ENCODE measurements at places on chromosomes 12 and 14. TPM values are rescaled to one million over a fixed set of nuclear protein-coding genes. Genes with fewer than 3 reads are reported as not detected.
A peak's percentile ranks its signal among the peaks of the same experiment; 100 is the strongest.

DNA sequence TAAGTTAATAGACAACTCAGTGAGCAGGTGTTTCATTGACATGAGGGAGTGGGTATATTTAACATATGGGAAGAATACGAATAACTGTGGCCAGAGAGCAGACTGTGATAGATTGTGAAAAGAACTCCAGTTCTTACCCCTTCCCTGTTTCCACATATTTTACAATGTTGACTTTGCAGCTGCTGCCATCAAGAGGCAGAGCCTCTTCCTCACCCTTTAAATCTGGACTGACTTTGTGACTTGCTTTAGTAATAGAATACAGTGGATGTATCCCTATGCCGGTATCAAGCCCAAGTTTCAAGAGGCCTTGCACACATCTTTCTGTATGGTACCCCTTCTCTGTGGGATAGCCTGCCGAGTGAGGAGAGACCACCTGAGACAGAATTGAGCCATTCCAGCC lies 356.7 kb downstream of the ETNK1 start:
- peak; percentile 38 for DNase-seq

Gene PROX2
- total RNA-seq, result not detected

- DNase-seq, result peak; percentile 85
These were observed 179.0 kb upstream of the RGS6 start for GRCh38 chr14:71753126-71753830.

GRCh38 chr14:28407031-28407825 lies 359.4 kb upstream of the FOXG1 start:
- DNase-seq, result no peak

- DNase-seq, result no peak
These were observed 180.3 kb downstream of the ADGRD1 start for GRCh38 chr12:131133994-131134393.

DNA sequence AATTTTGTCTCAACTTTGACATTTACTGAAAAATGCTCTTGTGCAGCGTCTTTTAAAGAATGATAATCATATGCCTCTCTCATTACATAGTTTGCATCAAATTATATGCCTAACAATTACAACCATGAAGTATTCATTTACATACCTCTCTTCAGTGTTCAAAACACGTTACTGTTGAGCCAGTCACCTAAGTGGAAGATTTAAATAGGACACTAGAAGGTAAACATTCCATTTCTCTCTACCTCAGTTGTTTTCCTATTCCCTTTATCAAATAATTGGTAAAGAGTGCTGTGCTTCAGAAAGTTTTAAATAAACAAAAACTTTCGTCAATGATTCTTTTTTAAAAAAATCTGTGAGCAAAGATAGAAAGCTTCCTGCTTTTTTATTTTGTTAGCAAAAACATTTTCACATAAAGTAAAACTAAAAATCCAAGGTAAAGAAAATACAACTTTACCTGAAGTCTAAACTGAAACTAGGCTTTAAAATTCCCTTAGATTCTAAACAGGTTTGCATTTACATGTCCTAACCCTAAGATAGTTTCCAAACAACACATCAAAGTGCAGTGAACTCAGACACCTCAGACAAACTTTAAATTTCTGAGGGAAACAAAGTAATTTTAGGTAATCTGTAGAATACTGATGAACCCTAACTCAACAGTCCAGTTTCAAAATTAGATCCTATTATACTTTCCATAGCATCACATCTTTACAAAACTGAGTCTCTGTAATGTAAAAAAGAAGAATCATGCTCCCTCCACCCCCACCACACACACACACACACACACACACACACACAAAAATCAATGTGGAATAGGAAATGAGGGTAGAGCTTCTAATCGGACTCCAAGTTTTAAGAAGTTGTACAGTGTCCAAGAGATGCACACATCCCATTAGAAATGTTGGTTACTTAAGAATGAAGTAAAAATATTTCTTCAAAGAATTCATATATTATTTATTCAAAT lies 46.2 kb downstream of the PAWR start:
- DNase-seq, result no peak

DNA sequence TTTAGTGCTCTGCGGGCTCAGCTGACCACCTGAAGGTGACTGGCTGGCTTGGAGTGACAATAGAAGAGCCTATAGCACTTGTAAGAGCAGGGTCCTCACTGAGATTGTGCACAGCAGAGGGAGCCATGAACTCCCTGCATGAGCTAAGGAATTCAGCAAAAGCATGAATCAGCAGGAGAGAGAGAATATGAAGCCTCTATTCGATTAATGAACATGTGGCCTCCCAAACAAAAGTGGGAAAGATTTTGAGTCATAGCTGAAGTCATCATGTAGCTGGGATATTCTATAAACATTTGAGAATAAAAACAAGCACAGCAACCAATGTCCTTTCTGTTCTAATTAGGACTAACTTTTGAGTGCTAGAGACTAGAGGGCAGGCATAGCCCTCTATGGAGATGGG lies 626.6 kb downstream of the DIO2 start:
- peak; percentile 98 for DNase-seq

Gene CMA1
- total RNA-seq, result not detected

Gene CFL2
- 151 TPM for total RNA-seq

DNA sequence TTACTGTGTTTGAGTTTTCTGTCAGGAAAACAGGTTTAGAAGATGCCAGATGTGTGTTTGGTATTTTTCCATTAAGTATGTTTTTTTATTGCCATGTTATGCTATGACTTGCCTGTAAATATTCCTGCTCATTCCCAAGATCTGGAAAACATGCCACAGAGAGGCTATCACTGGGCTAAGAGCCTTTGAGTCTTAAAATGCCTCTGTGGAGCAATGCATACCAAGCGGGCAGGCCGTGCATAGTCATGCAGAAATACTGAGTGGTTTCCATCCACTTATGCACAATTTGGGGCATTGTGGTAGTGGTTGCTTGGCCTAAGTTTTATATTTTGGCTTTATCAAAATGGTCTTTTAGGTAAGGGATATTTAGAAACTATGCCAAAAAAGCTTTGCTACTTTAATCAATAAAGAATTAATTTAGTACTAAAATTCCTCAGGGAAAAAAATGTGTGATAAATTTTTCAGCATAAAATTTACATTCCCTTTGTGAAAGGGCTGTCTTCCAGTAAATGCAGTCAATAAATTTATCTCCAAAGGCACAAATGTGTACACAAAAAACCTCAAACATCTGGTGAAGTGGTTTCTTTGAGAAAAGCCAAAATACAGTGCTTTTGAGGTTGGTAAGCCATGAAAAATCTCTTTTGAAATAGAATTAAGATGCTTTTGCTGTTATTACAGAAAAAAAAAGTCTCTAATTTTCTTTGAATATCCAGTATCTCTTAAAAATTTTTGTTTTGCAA lies 341.3 kb upstream of the FBXO33 start:
- DNase-seq, result no peak

Gene AICDA
- not detected for total RNA-seq

Gene TNFAIP2
- 5.0 TPM for total RNA-seq

- DNase-seq, result peak; percentile 44
These were observed 618 bp downstream of the SEC23A start for GRCh38 chr14:39102265-39102968.

Gene ATN1
- total RNA-seq, result 2.5 TPM

Gene WNT5B
- total RNA-seq, result 102 TPM

- DNase-seq, result no peak
These were observed 5.2 kb downstream of the CALM1 start for GRCh38 chr14:90402016-90402415.

- peak; percentile 100 for DNase-seq
These were observed 214.4 kb upstream of the DIO2 start for GRCh38 chr14:80425686-80426085.

- DNase-seq, result no peak
These were observed 46.3 kb downstream of the TTC8 start for GRCh38 chr14:88870777-88871176.

Gene TCL1B
- not detected for total RNA-seq

GRCh38 chr14:32941668-32942065 lies 3.0 kb downstream of the NPAS3 start:
- no peak for DNase-seq

DNA sequence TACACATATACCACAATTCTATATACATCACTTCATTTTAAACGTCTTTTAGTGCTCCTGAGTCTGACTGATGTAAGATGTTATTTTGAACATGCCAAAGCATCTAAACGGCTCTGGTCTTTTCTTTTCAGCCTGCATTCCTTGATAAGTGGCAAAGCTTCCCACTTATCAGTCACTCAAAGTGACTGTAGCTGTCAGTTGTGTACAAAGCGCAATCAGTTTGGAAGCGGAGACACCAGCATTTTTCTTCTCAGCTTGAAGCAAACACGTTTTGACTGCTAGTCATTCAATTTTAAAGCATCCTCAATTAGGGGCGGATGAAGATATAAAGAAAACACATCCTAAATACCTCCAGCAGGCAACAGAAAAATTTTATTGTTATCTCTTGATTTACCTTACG lies 226.8 kb downstream of the SOX5 start:
- no peak for DNase-seq

GRCh38 chr12:11500188-11500860 lies 105.0 kb upstream of the PRB2 start:
- peak; percentile 50 for DNase-seq

GRCh38 chr14:70665448-70666360 lies 24.0 kb downstream of the TTC9 start:
- no peak for DNase-seq

Gene RHEBL1
- total RNA-seq, result 0.72 TPM

GRCh38 chr12:52212701-52213563 lies 20.1 kb upstream of the KRT7 start:
- DNase-seq, result no peak

GRCh38 chr12:29024117-29024516 lies 125.0 kb upstream of the FAR2 start:
- DNase-seq, result no peak

Gene TRIM9
- under 0.01 TPM for total RNA-seq

Gene KERA
- total RNA-seq, result not detected

Gene MAP1LC3B2
- not detected for total RNA-seq

DNA sequence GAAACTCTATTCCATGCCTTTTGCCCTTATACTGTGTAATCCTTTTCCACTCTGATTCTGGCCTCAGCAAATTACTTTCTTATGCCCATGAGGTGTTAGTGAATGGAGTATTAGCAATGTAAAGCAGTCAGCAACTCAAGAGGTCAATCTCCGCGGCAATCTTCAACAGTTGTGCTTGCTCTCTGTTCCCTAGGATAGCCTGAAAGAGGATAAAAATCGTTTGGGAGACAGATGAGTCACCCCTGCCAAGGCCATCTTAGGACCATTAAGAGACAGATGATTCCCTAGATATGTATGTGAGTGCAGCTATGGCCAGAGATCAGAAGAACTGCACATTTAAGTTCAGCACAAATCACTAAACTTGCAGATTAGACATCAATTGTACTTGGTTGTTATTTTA lies 1145.8 kb downstream of the GALC start:
- DNase-seq, result peak; percentile 51

Gene CLEC2D
- 1.1 TPM for total RNA-seq

Gene CFAP54
- 0.18 TPM for total RNA-seq

GRCh38 chr12:2641207-2641606 lies 153.6 kb upstream of the FKBP4 start:
- DNase-seq, result peak; percentile 30

Gene KCNH3
- total RNA-seq, result not detected

DNA sequence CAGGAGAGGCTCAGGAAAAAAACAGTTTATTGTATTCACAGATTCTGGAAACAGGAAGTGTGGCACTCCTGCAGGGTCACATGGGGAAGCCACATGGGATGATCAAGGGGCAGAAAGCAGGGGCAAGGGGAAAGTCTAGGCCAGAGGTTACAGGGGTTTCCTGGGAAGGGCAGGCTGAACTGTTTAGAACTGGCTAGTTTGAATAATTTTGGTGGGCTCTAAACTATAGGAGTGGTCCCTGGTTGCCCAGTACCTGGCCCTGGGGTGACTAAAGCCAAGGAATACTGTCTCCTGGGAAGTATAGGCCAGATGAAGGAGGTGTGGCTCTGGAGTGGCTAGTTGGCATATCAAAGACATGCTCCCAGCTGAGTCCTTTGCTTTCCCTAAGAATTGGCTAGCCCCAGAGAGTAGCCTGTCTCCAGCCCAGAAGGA lies 169.2 kb downstream of the SLC41A2 start:
- DNase-seq, result no peak

Gene OVCH1
- 0.18 TPM for total RNA-seq

- peak; percentile 97 for DNase-seq
These were observed 22.7 kb upstream of the EID3 start for GRCh38 chr12:104280717-104281458.
